ENCODE measurements at places on chromosomes 7 and 10. TPM values are rescaled to one million over a fixed set of nuclear protein-coding genes. Genes with fewer than 3 reads are reported as not detected.

DNA sequence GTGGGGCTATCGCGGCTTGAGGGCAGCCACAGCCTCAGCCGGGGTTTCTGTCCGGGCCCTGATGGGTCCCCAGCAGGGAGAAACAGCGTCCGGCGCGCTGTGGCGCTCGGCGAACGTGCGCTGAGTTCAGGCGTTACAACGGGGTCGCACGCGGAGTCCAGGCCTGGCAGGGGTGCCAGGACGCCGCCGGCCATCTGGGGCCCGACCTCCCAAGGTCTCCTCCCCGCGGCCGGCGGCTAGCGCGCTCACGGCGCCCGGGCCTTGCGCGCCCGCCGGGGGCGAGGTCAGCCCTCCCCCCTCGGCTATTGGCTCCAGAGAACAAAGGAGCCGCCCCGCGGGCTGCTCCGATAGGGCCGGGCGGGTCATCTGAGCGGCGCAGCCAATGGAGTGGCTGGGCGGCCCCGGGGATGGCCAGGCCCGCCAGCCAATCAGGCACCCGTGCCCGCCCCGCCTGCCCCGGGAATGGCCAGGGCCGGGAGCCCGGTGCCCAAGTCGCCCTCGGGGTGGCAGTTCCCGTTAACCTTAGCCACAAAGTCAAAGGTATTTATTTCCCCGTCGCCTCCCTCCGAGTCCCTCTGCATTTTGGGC, at the start of gene ZNF775:
ZNF775 (plus strand) TSS at position 478 of the 588 bp plus-strand sequence. CDS start 9,141 bp downstream, outside the sequence.
- peak; percentile 99 for DNase-seq

The ADAMTS14 gene
- 0.10 TPM for total RNA-seq

DNA sequence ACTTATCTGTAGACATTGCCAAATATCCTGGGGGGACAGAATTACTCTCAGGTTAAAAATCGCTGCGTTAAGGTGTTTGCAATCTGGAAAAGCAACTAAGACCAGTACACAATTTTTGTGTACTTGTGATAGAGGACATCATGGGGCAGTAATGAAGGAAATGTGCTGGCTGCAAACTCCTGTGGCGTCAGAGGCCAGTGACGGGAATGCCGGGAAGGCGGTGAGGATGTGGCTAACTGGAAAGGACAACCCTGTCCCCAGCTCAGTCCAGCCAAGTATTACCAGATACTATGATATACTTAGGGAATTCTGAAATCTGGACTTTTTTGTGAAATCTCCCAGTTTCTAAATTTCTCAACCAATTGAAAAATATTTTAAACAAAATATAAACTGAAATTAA, 103.1 kb upstream of the NANOS1 start:
- DNase-seq = no peak

GRCh38 chr10:11262494-11263345, 245.0 kb downstream of the CELF2 start:
- no peak for DNase-seq

The HOXA5 gene
- not detected for total RNA-seq

DNA sequence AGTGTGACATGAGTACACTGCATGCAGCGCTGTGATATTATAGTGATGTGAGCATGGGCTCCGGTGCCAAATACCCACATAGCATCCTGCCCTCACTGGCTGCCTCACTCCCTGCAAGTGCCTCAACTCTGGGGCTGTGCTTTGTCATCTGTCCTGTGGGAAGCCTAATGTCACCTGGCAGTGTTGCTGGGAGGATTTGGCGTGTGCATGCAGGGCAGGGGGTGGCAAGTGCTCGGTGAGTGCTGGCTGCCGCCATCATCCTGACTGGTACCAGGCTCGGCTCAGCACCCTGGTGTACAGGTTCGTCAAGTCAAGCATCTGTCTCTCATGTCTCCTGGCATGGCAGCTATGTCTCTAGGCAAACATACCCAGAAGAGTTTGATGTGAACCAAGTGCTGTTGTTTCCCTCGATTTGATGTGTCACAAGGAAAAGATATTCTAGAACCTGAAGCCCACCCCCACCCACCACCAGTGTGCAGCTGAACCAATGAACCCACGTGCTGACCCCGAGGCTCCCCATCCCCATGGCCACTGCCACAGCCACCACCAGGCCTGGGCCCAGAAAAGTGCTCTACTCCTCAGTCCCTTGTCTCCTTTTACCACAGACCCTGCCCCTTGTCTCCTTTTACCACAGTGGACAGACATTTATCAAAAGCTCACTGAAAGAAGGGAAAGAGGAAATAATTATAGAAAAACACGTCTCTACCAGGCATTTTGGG, 135.8 kb downstream of the MAPK8 start:
- DNase-seq = no peak

The NEUROG3 gene
- total RNA-seq = not detected

The SPDYE8 gene
- total RNA-seq = not detected

DNA sequence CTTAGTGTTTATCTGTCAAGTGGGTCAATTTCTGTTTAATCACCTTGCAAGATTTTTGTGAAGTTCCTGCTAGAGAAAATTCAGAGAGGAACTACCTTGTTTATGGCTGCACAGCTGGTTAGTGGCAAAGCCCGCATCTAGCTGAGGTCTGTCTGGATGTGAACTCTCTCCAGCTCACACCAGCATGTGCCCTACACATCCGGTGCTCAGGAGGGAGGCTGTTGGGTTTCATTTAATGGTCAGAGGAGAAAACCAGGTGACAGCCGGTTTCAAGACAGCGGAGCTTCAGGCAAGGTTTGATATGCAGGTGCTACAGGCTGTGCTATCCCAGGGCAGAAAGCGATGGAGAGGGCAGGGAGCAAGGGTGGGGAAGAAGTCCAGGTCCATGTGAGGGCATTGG, 351.1 kb downstream of the ACTR3B start:
- no peak for DNase-seq

The SLC25A40 gene
- total RNA-seq = 32.1 TPM

The C7orf33 gene
- not detected for total RNA-seq

DNA sequence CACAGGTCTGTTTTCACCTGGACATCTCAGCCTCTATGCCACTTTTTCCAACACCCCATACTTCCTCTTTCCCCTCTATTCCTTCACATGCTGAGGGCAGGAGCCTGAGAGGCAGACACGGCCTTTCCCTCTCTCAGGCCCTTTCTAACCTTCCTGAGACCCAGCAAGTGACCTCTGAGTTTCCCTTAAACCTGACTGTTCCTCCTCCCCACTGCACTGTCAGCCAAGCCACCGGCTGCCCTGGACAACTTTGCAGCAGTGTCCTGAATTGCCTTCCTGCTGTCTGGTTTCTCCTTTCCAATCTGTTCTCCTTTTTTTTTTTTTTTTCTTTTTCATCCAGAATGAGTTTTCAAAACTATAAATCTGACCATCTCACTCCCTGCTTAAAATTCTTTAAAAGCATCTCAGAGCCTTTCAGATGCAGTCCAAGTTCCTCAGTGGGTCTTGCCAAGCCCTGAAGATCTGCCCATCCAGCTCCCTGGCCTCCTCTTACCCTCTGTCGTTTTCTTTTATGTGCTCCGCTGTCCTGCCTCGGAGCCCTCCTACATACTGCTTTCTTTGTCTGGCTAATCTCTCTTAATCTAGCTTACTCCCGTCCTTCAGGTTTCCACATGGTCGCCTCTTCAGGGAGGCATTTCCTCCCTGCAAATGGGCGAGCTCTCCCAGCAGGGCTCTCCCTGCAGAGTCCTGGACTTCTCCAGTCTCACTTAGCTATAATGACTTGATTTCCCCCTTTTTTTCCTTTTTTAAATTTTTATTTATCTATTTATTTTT, 30.5 kb downstream of the SLC13A4 start:
- DNase-seq = no peak

The GTF2IRD1 gene
- 19.5 TPM for total RNA-seq

DNA sequence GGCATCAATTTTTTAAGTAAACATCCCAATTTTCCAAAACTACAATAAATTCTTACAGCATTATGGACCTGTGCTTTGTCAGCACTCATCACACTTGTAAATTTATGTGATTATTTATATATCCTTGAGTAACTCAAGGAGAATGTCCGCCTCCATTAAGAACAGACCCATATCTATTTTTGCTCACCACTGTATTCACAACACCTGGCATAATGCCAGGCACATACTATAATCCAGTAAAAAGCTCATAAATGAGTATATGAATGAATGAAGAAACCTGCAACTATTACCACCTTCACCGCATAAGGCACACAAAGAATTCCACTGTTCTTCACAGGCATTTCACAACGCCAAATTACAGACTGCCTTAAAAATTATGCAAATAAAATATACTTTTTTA, 46.9 kb downstream of the MINDY3 start:
- no peak for DNase-seq

DNA sequence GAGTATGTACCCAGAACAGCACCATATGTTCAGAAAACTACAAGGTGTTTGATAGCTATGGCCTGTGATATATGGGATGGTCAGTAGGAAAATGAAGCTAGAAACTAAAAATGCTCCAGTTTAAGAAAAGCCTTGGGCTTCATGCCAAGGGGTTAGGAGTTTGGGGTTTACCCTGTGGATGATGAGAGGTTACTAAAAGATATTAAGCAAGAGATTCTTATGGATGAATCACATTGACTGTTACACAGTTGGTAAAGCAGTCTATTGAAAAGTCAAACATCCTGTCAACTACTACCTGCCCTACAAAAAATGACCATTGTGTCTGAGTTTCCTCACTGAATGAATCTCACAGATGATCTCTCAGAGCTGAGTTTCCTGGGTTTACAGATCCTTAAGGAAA, 166.2 kb upstream of the INHBA start:
- no peak for DNase-seq

Measured in left ventricle myocardium superior (tissue), 1 donor.